ENCODE measurements at places on chromosomes 2 and 18. TPM values are rescaled to one million over a fixed set of nuclear protein-coding genes. Genes with fewer than 3 reads are reported as not detected.

ERBB4 gene
- polyA plus RNA-seq = not detected

SLC5A6 gene
- 126 TPM for polyA plus RNA-seq

- DNase-seq = no peak
Measured at GRCh38 chr2:1923541-1923940, 179.2 kb upstream of the PXDN start.

- no peak for DNase-seq
Measured at GRCh38 chr2:29113891-29114321, 1.3 kb upstream of the CLIP4 start.

DNA sequence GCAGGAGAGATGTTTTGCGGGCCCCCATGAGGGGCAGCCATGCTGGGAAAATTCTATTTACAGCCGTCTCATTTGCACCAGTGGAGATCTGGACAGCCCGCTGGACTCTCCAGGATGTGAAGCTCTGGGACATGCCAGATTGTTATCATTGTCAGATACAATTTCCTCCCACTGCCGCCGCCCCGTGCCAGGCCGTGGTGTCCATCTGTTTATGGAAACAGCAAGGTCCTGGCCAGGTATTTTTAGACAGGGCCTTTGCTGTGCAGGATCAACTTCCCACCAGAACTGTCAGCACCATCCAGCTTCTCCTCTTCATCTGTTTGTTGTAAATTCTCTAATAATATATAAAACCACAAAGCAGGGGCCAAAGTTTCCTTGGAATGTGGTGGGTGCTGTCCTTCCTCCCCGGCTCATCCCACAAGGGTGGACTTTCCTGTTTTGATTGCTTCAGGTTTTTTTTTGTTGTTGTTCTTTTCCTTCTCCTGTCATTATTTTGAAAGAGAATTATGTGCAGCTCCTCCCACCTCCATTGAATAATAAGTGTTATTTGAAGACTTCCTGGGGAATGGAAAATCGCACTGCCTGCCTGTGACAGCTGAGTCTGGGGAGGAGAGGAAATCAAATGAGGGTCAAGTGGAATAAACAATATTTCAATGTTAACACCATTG, 398.1 kb downstream of the TNS1 start:
- DNase-seq = no peak
